ENCODE measurements at places on chromosomes 7 and 10. TPM values are rescaled to one million over a fixed set of nuclear protein-coding genes. Genes with fewer than 3 reads are reported as not detected.

- no peak overlapping the region for H3K27ac ChIP-seq
- no peak for DNase-seq
- H3K4me1 ChIP-seq, result no peaks in the 10 kb centered on the region
- H3K36me3 ChIP-seq, result no peaks in the 10 kb centered on the region
- H3K4me3 ChIP-seq, result no peak overlapping the region
- no peaks in the 10 kb centered on the region for H3K27me3 ChIP-seq
Observed at GRCh38 chr7:143126146-143126545, 5.7 kb upstream of the PIP start.

- DNase-seq, result no peak
- no peak overlapping the region for H3K27ac ChIP-seq
- H3K4me1 ChIP-seq, result no peaks in the 10 kb centered on the region
- no peaks in the 10 kb centered on the region for H3K27me3 ChIP-seq
- no peaks in the 10 kb centered on the region for H3K36me3 ChIP-seq
Observed at GRCh38 chr7:106914018-106914607, 49.0 kb downstream of the PIK3CG start.

Gene NUDCD3
- 55.6 TPM for polyA plus RNA-seq

DNA sequence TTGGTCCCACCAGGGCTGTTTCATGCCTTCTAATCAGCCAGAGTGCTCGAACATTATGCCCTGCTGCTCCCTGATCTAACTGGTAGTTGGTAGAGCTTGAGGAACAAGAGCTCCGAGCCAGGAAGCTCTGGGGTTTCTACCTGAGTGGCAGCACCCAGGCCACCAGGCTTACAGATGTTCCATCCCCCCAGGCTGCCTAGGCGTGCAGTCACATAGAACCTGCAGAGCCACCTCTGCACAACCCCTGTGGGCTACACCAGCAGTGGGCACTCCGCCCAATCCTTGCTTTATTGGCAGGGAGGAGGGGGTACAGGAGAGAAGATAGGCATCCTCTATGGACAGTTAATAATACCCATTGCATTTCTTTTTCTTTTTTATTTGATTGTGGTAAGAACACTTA lies 21.8 kb downstream of the MAP3K8 start:
- no peak overlapping the region for H3K27ac ChIP-seq
- H3K4me3 ChIP-seq, result peak overlapping the region; percentile 17
- H3K4me1 ChIP-seq, result peaks cover 18% of the 10 kb centered on the region
- no peaks in the 10 kb centered on the region for H3K27me3 ChIP-seq
- H3K36me3 ChIP-seq, result peaks cover 15% of the 10 kb centered on the region
- DNase-seq, result peak; percentile 30

- H3K4me1 ChIP-seq, result no peaks in the 10 kb centered on the region
- no peaks in the 10 kb centered on the region for H3K36me3 ChIP-seq
- no peak for DNase-seq
- no peak overlapping the region for H3K27ac ChIP-seq
Observed at GRCh38 chr10:121772884-121773283, 154.9 kb downstream of the ATE1 start.

Gene PHKG1
- 1.4 TPM for polyA plus RNA-seq

DNA sequence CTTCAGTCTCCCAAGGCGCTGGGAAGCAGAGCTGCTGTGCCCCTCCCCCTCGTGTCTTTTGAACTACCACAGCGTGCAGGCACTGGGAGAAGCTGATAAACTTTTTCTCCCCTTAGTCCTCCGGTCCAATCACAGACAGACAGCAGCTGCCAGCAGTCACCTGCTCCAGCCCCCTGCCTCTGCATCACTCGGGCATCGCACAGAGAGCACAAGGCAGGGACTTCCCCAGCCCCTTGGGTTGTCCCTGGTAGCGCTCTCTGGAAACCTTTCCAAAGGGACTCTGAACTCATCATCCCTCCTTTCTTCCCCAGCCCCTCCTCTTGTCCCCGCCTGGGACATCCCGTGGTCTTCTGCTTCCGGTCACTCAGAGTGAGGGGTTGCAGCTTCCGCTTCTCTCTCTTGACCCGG lies 1.4 kb upstream of the NEUROG3 start:
- H3K36me3 ChIP-seq, result no peaks in the 10 kb centered on the region
- no peak overlapping the region for H3K27ac ChIP-seq
- no peak for DNase-seq
- peaks cover 9% of the 10 kb centered on the region for H3K4me1 ChIP-seq
- H3K4me3 ChIP-seq, result no peak overlapping the region
- H3K27me3 ChIP-seq, result peaks cover 30% of the 10 kb centered on the region

GRCh38 chr7:16479591-16479990 lies 14.1 kb upstream of the SOSTDC1 start:
- no peak overlapping the region for H3K4me3 ChIP-seq
- no peaks in the 10 kb centered on the region for H3K4me1 ChIP-seq
- H3K36me3 ChIP-seq, result no peaks in the 10 kb centered on the region

- H3K27me3 ChIP-seq, result no peaks in the 10 kb centered on the region
- H3K36me3 ChIP-seq, result no peaks in the 10 kb centered on the region
- H3K4me1 ChIP-seq, result peaks cover 7% of the 10 kb centered on the region
- DNase-seq, result no peak
- no peak overlapping the region for H3K27ac ChIP-seq
- H3K4me3 ChIP-seq, result no peak overlapping the region
Observed at GRCh38 chr7:70313687-70314086, 715.4 kb downstream of the AUTS2 start.

- H3K27ac ChIP-seq, result no peak overlapping the region
- H3K27me3 ChIP-seq, result no peaks in the 10 kb centered on the region
- no peak for DNase-seq
- no peak overlapping the region for H3K4me3 ChIP-seq
Observed at GRCh38 chr7:122468945-122469344, 164.4 kb upstream of the FEZF1 start.

- no peak overlapping the region for H3K4me3 ChIP-seq
- H3K27me3 ChIP-seq, result peaks cover 32% of the 10 kb centered on the region
- no peaks in the 10 kb centered on the region for H3K4me1 ChIP-seq
- H3K27ac ChIP-seq, result no peak overlapping the region
Observed at GRCh38 chr7:25849500-25850184, 302.4 kb upstream of the NFE2L3 start.

DNA sequence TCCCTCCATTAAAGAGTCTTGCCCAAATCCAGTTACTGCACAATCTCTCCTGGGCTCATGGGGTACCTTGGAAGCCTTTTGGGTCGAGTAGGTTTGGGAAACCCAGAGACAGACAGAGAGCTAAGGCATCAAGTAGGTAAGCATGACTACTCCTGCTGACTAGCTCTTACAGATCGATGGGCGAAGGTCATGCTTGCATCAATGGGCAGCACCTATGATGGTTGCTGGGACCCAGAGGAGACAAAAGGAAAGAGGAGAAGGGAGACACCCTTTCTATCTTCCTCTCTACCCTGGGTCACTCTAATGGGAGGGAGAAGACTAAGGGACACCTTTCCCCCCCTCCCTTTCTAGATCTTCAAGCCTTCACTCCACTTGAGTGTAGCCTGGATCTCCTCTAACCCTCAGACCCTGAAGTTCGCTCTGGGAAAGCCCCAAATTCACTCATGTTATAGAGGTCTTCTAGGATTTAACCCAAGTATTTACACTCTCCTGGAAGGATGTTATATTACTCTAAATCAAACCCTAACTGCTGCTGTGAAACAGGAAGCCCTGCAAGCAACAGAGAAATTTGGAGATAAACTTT lies 31.6 kb upstream of the ZNF746 start:
- DNase-seq, result no peak
- H3K4me1 ChIP-seq, result no peaks in the 10 kb centered on the region
- peak overlapping the region; percentile 14 for H3K4me3 ChIP-seq
- no peaks in the 10 kb centered on the region for H3K36me3 ChIP-seq

DNA sequence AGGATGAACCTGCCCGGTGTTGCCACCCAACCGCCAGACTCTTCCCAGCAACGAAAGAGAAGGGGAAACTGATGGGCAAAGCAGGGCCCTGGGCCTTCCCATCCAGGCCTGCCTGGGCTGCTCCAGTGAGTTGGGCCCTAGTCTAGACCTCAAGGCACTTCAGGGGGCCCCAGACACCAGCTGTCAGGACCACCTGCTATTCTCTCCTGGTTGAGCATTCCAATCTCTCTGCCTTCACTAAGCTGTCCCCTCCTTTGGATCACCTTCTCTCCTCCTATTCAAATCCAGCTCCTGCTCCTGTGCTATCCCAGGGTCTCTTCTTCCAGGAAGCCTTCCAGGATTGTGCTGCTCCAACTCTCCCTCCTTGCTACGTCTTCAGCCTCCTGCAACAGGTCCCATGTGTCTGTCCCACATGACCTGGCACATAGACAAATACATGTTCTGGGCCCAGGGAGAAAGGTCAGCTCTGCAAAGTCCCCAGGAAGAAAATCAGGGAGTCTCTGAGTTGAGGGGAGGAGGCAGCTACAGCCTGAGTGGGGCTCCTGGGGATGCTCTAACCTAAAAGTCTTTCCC lies 3.1 kb downstream of the STX1A start:
- no peak for DNase-seq
- no peak overlapping the region for H3K4me3 ChIP-seq
- H3K27me3 ChIP-seq, result no peaks in the 10 kb centered on the region
- no peak overlapping the region for H3K27ac ChIP-seq
- H3K4me1 ChIP-seq, result peaks cover 16% of the 10 kb centered on the region

Gene FMC1
- 27.7 TPM for polyA plus RNA-seq

Gene FFAR4
- not detected for polyA plus RNA-seq

DNA sequence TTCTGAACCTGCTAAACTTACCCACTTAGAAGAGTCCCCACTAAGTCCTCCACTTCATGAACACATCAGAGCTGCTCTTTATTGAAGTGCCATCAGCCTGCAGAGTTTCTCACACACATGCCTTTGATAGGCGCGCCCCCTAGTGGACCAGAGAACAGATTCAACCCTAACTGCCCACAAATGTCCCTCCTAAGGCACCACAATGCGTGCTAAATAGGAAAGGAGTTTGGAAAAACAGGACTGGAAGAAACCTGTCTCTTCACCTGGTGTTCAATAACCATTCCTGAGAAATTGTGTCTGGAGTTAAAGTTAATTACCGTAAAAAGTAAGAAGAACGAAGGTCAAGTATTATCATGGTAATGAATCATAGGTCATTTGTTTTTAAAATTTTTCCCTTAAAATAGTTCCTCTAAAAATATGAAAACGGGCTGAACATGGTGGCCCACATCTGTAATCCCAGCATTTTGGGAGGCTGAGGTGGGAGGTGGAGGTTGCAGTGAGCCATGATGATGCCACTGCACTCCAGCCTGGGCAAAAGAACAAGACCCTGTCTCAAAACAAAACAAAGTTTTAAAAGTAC lies 249.7 kb downstream of the ELMO1 start:
- no peak overlapping the region for H3K27ac ChIP-seq
- no peaks in the 10 kb centered on the region for H3K4me1 ChIP-seq
- peak; percentile 75 for DNase-seq

Gene PROSER2
- polyA plus RNA-seq, result 3.0 TPM

Gene TAF3
- polyA plus RNA-seq, result 12.2 TPM

GRCh38 chr7:152176797-152177196 lies 151.3 kb downstream of the GALNT11 start:
- no peak for DNase-seq
- H3K27me3 ChIP-seq, result no peaks in the 10 kb centered on the region
- H3K27ac ChIP-seq, result no peak overlapping the region

DNA sequence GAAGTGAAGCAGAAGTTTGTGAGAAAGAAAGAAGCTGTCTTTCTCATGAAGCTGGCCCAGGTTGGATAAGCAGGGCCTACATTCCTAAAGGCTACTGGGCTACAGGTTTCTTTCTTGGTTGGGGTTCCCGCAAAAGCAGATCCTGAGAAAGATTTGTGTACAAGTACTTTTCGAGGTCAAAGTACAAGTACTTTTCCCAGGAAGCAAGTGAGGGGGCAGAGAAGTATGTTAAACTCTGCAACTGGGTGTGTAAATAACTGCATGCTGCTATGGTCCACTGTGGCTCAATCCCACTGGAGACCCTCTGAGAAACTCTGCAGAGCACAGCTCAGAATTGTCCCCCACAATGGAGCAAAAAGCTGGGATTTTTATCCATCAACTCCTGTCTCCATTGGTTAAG lies 28.7 kb downstream of the LSM5 start:
- H3K36me3 ChIP-seq, result no peaks in the 10 kb centered on the region
- H3K27ac ChIP-seq, result no peak overlapping the region
- no peak for DNase-seq
- no peaks in the 10 kb centered on the region for H3K4me1 ChIP-seq
- no peaks in the 10 kb centered on the region for H3K27me3 ChIP-seq

- H3K4me1 ChIP-seq, result no peaks in the 10 kb centered on the region
- no peaks in the 10 kb centered on the region for H3K36me3 ChIP-seq
- H3K27me3 ChIP-seq, result no peaks in the 10 kb centered on the region
- DNase-seq, result no peak
- no peak overlapping the region for H3K27ac ChIP-seq
- H3K4me3 ChIP-seq, result no peak overlapping the region
Observed at GRCh38 chr10:113735913-113736312, 15.6 kb upstream of the PLEKHS1 start.

DNA sequence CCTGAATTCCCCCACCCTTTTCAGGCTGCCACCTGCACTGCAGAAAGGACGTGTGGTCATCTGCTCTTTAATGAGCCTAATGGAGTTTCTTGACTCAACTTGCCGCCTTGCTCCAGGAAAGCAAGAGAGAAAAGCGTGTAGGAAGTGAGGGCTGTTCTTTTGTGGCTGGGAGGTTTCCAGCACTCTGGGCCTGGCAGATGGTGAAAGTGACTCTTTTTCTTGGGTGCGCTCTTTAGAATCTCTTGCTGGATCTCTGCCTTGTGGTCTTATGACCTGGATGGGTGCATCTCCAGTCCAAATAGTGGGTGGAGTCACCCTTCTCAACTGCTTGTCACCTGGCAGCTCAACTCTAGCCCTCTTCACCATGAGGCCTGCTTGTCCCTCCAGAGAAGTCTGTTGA lies 244.0 kb downstream of the SORCS1 start:
- H3K4me3 ChIP-seq, result no peak overlapping the region
- DNase-seq, result no peak
- no peaks in the 10 kb centered on the region for H3K27me3 ChIP-seq
- no peaks in the 10 kb centered on the region for H3K4me1 ChIP-seq
- H3K36me3 ChIP-seq, result no peaks in the 10 kb centered on the region

- H3K4me3 ChIP-seq, result no peak overlapping the region
- no peaks in the 10 kb centered on the region for H3K27me3 ChIP-seq
- H3K4me1 ChIP-seq, result no peaks in the 10 kb centered on the region
- H3K27ac ChIP-seq, result no peak overlapping the region
- no peak for DNase-seq
Observed at GRCh38 chr10:80272793-80273522, 16.5 kb downstream of the MAT1A start.

DNA sequence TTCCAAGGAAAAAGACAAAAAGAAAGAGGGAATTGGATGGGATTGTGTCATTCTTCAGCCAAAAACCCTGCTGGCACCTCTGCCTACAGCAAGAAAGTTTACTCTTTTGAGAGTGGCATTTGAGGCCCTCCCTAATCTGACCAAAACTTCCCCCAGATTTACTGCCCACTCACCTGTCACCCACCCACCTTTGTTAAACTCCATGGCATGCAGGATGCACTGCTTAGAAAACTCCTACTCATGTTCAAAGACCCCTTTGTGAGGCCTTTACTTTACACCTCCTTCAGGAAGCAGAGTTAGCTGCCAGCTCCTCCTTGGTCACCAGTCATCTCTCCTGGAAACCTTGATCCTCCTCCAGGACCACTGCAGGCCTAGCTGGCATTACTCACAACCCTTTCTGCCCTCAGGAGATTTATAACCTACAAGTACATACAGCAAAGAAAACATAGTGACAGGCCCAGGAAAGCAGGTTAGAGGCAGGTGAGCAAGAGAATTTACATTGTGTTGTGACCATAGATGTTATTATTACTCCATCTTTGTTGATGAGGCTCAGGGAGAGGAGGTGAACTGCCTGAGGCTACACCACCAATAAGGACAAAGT lies 10.3 kb upstream of the PLAC9 start:
- DNase-seq, result no peak
- no peaks in the 10 kb centered on the region for H3K27me3 ChIP-seq
- H3K36me3 ChIP-seq, result no peaks in the 10 kb centered on the region
- no peaks in the 10 kb centered on the region for H3K4me1 ChIP-seq
- no peak overlapping the region for H3K27ac ChIP-seq
- no peak overlapping the region for H3K4me3 ChIP-seq

GRCh38 chr7:41842956-41843355 lies 140.1 kb upstream of the INHBA start:
- no peak overlapping the region for H3K27ac ChIP-seq
- no peaks in the 10 kb centered on the region for H3K36me3 ChIP-seq
- H3K4me3 ChIP-seq, result no peak overlapping the region
- no peak for DNase-seq
